ENCODE measurements at places on chromosomes 2 and 18.
A peak's percentile ranks its signal among the peaks of the same experiment; 100 is the strongest.

- DNase-seq, result no peak
These were observed 314.4 kb upstream of the CDH7 start for GRCh38 chr18:65436430-65436829.

- DNase-seq, result no peak
These were observed 325.8 kb downstream of the DYSF start for GRCh38 chr2:71778936-71779773.

- no peak for DNase-seq
These were observed 66.3 kb downstream of the FIGN start for GRCh38 chr2:163669506-163669905.

DNA sequence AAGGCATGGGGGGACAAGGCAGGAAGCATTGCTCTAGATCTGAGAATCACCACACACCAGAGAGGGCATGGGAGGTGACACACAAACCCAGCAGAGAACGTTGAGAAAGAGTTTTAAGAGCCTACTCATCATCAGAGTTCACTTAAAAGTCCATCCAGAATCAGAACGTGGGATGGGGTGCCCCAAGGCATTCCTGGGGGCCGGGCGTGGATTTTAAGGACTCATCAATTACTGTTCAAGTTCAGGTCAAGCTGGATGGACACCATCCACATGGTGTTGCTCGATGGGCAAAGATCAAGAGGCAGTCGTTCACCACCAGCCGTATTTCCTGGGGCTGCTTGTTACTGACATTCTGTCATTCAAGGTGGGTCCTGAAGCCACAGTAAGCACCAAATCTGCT, 34.9 kb downstream of the BCL11A start:
- DNase-seq, result no peak

DNA sequence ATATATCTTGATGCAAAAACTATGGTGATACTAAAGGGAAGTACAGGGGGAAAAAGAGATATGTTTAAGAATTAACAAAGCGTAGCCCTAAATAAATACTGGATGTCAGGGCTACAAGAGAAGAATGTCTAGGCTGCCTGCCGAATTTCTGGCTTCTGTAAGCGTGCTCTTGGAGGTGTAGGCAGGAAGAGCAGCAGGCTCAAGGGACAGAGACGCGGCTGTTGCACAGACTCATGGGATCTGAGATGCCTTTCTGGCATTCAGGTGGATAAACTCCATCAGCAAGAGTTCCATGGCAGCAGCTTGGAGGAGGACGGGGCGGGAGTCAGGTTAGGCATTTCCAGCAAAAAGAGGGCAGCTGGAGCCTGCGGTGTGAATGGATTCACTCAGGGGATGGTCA, 123.2 kb upstream of the TWIST2 start:
- no peak for DNase-seq

DNA sequence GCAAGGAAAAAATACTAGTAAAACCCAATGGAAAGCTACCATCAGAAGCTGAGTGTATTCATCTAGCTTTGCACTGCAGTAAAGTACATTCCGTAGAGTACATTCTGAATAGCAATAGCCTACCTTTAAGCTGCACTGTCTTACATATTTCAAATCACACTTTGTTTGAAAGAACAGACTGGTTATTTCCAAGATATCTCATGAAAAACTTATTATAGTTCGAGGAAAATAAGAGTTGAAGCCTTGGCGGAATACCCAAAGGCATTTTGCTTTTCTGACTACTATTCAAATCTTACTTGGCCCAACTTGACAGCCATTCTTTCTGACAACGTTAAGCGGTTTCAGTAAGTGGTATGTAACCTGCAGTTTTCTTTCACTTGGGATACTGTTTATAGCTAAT, 177.6 kb downstream of the NRXN1 start:
- no peak for DNase-seq

- no peak for DNase-seq
These were observed 11.3 kb downstream of the CMPK2 start for GRCh38 chr2:6854416-6854815.

- DNase-seq, result no peak
These were observed 24.9 kb downstream of the RPL31 start for GRCh38 chr2:101026923-101027469.

- DNase-seq, result no peak
These were observed 588.9 kb upstream of the NRXN1 start for GRCh38 chr2:51620796-51621195.

DNA sequence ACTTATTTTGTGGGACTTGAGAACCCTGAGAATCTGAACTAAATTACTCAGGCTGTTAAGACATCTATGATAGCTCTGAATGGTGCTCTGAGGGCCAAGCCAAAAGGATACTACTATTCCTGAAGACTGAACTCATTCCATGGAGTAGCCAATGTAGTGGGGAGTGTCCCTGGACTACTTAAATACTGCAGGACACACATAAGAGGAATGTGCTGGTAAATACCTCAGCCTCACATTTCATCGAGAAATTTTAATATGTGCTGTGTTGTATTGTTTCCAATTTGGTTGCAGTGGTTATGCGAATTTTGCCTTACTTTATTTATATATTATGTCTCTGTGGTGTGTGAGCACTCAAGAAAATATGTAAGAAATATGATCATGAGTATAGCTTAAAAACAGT, 264.4 kb upstream of the FIGN start:
- DNase-seq, result no peak

GRCh38 chr2:9842487-9843228, 616 bp upstream of the TAF1B start:
- no peak for DNase-seq

- no peak for DNase-seq
These were observed 41.5 kb upstream of the ZBTB7C start for GRCh38 chr18:48450685-48451084.

GRCh38 chr2:45809205-45809604, 157.7 kb downstream of the PRKCE start:
- DNase-seq, result no peak

DNA sequence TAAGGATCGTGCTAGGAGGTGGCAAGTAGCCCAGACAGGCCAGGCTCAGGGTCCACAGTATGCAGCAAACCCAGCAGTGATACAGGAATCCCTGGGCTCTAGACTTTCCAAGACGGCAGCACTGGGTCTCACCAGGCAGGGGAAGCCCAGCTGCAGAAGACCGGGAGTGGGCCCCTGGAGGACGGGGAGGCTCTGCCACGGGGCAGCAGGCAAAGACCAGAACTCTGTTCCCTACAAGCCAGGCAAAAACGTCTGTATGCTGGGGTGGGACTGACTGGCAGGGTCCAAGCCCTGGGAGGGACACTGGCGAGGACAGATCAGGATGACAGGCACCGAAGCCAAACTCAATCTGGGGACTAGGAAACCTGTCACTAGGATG, 98.9 kb upstream of the SEC11C start:
- no peak for DNase-seq

GRCh38 chr2:60794271-60794863, 38.3 kb downstream of the PAPOLG start:
- DNase-seq, result no peak

DNA sequence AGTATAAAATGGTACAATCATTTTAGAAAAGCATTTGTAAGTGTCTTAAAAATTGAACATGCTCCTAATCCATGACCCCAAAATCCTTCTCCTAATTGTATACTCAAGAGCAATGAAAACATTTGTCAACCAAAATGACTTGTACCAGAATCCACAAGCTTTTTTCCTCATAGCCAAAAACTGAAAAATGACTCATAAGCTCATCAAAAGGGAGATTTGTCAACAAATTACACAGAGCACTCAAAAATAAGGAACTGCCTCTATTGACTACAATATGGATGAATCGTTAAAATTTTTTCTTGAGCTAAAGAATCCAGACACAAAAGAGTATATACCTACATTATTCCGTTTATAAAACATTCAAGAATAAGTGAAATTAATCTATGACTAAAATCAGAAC, 544.8 kb downstream of the ARHGAP15 start:
- DNase-seq, result no peak

DNA sequence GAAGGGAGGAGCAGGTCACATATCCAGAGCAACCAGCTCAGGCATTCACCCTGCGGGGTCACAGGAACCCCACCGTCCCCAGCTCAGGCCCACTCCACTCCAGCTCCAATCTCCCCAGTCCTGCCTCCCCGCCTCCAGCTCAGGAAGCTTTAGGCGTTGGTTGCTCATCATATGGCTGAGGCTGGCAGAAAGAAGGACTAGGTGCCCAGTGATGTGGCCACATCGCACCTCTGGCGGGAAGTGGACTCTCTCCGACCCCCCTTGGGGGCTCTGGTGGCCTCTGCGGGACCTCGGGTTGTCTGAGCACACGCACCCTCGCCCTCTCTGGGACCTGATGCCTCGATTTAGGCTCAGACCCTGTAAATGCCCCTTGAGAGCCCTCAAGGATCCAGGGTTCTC, 187.7 kb downstream of the ZFP36L2 start:
- peak; percentile 30 for DNase-seq

DNA sequence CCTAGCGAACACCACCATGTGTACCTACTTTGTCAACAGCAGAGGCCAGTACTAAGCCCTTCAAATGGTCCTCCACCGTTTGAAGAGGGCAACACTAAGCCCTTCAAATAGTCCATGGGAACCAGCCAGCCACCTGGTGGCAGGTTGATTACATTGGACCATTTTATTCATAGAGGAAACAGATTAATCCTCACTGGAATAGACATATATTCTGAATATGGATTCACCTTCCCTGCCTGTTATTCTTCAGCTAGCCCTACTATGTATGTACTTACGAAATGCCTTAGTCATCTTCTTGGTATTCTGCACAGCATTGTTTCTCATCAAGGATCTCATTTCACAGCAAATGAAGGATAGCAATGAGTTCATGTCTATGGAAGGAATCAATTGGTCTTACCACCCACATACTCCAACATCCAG, 10.0 kb upstream of the ZNF396 start:
- no peak for DNase-seq

DNA sequence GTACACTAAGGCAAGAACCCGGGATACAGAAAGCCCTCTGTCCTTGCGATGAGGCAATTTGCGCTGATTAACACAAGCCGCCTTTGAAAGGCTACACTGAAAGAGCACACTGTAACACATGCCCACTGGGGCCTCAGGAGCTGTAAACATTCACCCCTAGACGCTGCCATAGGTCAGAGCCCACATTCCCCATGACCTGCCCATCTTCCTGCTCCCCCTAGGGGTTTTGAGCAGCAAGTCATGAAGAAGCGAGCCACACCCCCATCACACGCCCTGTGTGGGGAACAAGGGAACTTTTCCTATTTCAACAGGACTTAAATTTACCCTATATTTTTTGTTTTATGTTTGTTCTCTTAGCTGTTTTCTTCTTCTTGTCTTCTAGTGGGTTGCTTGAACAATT, 47.8 kb upstream of the SLC4A10 start:
- DNase-seq, result no peak

- DNase-seq, result no peak
These were observed 1.4 kb downstream of the CCL20 start for GRCh38 chr2:227815066-227815465.

GRCh38 chr18:3524706-3525105, 74.7 kb downstream of the TGIF1 start:
- no peak for DNase-seq

GRCh38 chr2:72028996-72029395, 118.7 kb downstream of the CYP26B1 start:
- DNase-seq, result no peak

DNA sequence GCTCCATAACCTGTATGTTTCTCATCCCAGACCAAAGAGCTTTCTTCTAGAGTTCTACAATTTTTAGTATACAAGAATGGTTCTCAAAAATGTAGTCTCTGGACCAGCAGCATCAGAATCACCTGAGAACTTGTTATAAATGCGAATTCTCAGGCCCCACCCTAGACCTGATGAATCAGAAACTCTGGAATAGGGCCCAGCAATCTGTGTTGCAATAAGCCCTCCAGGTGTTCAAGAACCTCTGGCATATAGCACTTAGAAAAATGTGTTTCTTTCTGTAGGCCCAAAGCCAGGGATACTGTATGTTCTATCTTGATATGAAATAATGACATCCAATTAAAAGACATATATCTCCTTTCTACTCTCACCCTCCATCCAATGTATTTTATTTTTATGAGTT, 10.4 kb downstream of the PAIP2B start:
- peak; percentile 84 for DNase-seq

- peak; percentile 66 for DNase-seq
These were observed 47.2 kb downstream of the RAD51AP2 start for GRCh38 chr2:17470855-17471641.

- DNase-seq, result no peak
These were observed 8.1 kb downstream of the STK39 start for GRCh38 chr2:168239281-168239680.

DNA sequence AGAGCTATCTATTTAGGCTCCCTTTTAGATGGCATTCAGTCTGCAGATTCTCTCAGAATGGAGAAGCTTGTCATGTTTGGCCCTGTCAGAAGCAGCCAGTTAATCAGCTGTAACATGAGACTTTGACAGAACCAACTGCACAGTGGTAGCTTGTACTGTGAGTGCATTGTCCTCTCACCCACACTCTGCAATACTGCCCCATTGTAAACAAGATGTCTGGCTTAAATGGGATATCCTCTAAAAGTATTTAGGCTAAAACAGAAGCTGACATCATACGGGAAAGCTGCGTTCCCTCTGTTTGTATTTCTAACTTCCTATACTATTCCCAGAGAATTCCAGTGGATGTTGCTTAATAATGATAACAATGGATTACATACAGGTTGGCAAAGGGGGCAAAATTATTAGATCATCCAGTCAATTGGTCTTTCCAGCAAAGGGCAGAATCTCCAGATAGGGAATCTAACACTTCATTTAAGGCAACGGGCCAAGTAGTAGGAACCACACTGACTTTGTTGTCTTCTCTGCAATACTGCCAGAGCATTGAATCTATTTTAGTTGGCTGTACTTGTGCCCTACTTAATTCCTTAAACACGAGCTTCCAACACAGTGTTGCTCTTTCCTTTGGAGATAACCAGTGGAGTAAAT, 15.4 kb upstream of the STAT4 start:
- DNase-seq, result peak; percentile 81

- DNase-seq, result no peak
These were observed 24.0 kb downstream of the GPR55 start for GRCh38 chr2:230901006-230901405.

DNA sequence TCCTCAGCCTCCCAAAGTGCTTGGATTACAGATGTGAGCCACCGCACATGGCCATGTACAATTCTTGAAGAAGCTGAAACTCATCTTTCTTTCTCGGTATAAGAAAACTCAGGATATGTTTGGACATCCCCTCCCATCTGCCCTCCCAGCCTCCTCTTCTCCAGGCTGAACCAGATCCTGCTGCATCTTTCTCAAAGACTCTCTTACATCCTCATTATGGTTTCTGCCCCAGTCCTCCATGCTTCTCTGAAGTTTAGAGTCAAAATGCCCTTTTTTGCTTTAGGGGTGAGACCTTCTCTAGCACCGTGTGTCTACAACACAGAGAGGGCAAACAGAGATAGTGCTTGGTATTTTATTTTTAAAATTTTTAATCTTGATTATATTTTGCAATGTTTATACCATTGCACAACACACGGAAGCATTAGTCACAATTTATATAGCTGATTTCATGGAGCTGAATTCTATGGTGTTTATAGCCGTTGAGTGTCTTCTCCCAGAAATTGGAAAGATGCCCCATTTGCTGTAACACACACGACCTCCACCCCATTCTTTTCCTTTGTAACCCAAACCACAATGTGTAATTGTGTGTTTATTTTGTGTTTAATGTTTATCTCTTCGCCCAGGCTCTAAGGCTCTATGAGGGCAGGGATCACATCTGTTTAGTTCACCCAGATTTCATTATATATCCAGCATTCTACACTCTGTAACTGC, 206.0 kb upstream of the TNP1 start:
- DNase-seq, result peak; percentile 42

All from mammary epithelial cell (primary cell).